ENCODE measurements at places on chromosomes 4 and X.

DNA sequence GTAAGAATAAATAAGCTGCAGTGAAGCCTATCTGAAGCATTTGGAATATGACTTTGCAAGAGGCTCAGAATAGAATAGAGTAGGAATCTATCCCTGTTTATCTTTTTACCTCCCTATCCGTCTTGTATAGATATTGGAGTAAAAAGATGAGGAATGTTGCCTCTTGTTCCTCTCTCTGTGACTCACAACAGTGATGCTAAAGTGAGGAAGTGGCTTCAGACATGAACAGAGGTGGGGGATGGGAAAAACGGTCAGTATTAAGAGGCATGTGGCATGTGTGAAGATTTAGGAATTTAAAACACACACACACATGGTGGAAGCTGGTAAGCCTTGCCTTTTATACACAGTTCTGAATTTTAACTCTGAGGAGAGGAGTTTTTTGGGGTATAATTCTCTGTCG, 3.8 kb upstream of the DCAF4L1 start:
- DNase-seq, result no peak

GRCh38 chrX:8504451-8504850, 39.8 kb downstream of the VCX3B start:
- no peak for DNase-seq

DNA sequence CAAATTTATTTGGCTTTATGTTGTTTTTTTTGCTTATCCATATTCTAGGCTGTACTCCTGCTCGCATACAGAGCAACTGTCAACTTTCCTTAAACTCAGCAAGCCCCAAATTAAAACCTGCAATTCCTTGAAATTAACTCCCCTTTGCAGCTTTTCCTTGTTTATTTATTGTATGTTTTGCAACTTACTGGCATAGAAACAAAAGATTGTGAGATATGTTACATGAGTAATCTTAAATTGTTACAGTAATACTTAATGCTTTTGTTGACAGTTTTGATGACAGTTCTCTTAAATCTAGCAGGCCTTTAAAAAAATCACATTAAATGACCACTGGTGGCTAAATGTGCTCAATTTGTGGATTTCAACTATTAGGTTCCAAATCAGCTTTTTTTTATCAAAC, 4.5 kb downstream of the DDX3X start:
- no peak for DNase-seq

DNA sequence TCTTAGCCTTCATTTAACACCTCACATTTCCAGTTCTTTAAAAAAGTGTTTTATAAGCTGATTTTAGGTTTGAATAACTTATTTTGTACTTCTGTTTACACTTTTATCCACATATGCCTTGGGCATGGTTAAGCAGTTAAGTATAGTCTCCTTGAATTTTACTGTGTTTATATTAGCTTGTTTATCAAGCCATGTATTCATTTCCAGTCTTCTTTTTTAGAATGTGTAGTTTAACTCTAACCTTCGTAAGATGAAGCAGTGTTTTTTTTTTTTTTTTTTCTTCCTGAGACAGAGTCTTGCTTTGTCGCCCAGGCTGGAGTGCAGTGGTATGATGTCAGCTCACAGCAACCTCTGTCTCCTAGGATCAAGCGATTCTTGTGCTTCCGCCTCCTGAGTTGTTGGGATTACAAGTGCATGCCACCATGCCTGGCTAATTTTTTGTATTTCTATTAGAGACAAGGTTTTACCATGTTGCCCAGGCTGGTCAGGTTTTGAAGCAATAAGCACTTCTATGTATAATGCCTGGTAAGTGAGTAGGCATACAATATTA, 42.5 kb downstream of the BMP2K start:
- DNase-seq, result no peak

DNA sequence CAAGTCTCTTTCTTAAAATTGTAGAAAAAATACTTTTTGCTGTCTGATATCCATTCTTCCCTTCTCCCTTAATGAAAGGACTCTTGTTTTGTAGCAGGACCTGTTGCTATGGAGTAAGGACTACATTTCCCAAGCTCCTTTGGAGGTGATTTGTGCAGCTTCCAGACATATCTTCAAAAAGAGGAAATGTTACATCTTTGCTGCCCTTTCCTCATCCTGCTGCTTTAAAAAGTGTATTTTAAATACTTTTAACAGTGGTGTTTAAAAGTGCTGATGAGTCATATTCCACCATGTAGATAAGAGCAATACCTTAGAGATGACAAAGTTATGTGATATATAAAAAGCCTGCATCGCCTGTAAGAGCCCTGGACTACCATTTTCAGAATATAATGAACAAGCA, 98.7 kb downstream of the CFAP299 start:
- no peak for DNase-seq

DNA sequence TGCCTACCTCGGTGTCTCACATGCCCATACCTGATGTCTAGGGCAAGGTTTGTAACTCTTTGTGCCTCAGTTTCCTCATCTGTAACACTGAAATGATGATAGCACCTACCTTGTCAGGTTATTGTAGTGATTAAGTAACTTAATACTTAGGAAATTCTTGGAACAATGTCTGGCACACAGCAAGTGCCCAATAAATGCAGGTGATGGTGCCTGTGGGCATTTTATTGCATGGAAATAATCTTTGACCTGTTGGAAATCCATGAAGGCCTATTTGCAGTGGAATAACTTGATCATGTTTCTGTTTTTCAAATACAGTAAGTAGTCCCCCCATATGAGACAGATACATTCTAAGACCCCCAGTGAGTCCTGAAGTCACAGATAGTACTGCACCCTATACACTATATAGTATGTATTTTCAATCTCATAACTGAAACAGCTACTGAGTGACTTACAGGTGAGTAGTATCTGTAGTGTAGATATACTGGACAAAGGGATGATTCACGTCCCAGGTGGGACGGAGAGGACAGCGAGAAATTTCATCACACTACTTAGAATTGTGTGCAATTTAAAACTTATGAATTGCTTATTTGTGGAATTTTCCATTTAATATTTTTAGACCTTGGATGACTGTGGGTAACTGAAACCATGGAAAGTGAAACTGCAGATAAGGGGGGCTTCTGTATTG, 42.1 kb downstream of the AFF1 start:
- no peak for DNase-seq

GRCh38 chr4:3199653-3200422, 49.1 kb upstream of the MSANTD1 start:
- no peak for DNase-seq

- DNase-seq, result no peak
These were observed 4.8 kb upstream of the JCHAIN start for GRCh38 chr4:70671091-70671490.

DNA sequence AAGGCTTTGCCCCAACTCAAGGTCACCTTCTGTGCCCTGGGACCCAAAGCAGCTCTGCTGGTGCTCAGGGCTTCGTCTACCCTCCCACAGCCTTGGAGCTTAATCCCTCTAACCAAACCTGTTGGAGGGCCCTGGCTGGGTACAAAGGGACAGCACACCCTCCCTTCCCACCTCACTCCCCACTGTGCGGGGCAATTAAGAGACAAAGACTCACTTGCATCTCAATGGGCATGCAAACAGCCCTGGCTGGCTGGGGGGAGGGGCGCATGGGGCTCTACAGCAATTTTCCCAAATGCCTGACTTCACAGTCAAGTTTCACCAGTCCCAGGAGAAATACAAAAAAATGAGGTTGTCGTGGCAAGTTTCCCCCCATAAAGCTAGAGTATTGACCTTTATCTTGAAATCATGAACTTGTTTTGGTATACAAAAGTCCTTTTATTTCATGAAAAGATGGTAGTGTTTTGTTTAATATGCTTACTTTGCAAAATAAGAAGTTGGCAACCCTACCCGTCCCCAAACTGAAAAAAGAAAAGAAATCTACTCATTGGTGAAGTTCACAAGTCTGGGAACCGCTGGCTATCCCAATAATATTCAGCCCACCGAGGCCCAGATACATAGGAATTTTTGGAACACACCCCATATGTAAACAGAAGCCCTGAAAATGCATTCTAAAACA, 4.1 kb upstream of the CD99L2 start:
- no peak for DNase-seq

- no peak for DNase-seq
These were observed 648.8 kb downstream of the IQCM start for GRCh38 chr4:149166876-149167275.

DNA sequence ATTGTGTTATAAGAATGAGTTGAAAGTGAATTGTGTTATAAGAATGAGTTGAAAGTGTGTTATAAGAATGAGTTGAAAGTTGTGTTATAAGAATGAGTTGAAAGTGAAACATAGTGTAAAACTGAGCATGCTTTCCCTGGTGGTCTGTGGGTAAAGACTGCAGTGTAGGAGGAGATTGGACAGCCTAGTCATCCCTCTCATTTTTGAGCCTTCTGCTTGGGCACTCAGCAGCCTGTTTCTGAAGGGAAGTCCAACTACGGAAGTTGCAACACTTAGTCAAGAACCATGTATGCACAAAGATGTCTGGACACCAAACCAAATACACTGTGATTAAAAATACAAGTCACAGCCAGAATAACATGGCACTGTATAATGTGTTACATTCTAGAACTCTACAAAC, 72.6 kb downstream of the ANK2 start:
- no peak for DNase-seq

DNA sequence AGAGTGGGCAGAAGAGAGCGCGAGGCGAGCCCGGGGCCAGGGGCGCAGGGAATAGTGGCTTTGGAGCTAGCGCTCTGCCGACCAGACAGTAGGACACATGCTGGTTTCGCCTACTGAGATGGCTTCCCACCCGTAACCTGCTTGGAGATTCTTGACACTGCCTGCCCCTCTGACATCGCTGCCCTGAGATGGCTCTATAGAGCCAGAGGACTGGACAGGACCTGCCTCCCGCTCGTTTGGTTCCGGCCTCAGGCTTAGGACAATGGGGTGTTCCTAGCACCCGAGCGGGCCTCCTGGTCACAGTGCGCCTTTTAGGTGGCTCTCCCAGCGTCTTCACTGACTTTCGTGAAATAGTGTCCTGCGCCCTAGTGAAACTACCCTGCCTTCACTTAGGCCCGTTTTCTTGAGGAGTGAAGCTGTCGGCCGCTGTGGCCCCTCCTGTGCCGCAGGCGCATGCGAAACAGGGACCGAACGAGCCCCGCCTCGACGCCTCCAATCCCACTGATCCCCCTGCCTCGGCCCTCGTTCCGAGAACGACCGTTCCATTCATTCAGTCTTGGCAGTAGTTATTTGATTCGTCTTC, 608 bp downstream of the TAF1 start:
- no peak for DNase-seq

GRCh38 chr4:110049951-110050925, 137.6 kb downstream of the EGF start:
- peak; percentile 23 for DNase-seq

DNA sequence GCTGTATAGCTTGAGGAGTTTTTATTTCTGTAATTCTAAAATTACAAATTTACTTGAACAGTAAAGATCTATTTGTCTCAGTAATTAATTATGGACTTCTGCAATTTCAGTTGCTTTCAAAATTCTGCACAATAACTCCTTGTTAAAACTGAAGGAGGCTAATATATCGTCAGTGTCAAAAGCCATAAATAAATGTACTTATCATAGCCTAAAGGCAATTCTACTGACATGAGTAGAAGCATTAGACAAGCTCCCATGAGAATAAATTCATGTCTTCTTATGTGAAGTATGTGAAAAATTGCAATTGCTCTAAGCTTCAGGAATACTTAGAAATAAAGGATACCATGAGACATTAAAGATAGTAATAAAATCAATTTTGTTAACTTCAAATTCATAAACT, 381.2 kb upstream of the PCDH10 start:
- no peak for DNase-seq

DNA sequence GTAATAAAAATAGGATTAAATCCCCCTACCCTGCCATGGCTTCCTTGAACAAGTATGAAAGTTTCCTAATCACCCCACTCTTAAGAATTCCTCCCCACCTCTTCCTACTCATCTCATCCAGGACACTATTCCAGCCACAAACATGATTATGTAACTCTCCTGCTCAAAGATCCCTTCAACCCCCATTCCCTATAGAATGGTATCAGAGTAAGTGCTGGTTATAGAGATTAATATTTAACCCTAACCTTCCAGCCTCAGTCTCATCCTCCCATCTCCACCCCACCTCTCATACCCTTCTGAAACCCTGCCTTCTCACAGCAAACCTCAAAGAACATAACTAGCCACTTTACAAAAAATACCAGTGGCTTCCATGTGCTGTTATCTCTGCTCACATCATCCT, 155.1 kb downstream of the PPP3CA start:
- no peak for DNase-seq

DNA sequence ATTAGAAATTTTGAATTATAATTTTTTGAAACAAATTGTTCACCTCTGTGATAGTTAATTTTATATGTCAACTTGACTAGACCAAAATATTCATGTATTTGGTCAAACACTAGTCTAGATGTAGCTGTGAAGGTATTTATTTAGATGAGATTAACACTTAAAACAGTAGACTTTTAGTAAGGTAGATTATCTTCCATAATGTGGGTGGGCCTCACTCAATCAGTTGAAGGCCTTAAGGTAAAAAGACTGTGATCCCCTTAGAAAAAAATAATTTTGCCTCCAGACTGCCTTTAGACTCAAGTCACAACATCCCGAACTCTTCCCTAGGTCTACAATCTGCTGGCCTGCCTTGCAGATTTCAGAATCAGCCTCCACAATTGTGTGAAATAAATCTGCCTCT, 177.3 kb upstream of the PABPC5 start:
- DNase-seq, result no peak

DNA sequence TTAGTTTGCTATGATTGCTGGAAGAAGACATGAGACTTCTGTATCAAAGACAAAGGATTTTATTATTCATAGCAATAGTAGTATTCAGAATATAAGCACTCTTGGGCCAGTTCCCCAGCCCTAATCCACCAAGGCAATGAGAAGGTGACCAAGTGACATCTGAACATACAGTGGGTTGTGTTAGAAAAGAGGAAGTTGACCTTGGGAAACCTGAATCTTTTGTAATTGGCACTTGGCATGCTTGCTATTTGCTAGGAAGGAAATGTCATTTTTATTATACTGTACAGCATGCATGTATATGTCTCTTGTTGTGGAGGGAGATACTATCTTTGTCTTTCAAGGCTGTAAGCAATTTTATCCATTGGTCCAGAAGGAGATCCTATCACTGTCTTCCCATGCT, 216.1 kb upstream of the FAT1 start:
- no peak for DNase-seq

DNA sequence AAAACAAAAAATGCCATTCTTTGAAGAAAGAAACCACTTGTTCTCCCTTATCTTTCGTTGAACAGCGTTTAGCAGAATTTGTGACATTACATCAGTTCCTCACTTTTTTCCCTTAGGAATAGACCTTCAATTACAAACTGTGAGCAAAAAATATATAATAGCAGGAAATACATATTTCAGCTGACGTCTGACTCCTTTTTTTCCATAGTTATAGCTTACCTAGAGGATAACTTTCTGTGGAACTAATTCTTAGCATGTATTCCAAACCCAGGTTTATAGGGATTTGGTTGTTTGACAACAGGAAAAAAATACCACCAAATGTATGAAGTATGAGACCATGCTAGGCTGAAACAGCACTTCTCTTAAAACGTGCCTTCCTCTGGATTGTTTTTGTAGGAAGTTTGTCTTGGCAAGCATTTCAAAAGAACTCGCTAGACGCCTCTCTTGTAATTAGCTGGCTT, 2.0 kb upstream of the LIMCH1 start:
- DNase-seq, result no peak
